Keratinocyte (primary cell): ENCODE measurements at places on chromosomes 2 and 18. TPM values are rescaled to one million over a fixed set of nuclear protein-coding genes. Genes with fewer than 3 reads are reported as not detected.
A peak's percentile ranks its signal among the peaks of the same experiment; 100 is the strongest.

The RALBP1 gene
- 47.6 to 49.8 TPM (median 48.1 TPM) in 3 replicates for polyA plus RNA-seq

GRCh38 chr18:70246061-70246466, 40.6 kb upstream of the RTTN start:
- no peak overlapping the region for H3K4me3 ChIP-seq
- no peak overlapping the region for H3K27ac ChIP-seq
- no peaks in the 10 kb centered on the region for H3K27me3 ChIP-seq
- no peak for DNase-seq
- no peaks in the 10 kb centered on the region for H3K4me1 ChIP-seq
- no peaks in the 10 kb centered on the region for H3K36me3 ChIP-seq

DNA sequence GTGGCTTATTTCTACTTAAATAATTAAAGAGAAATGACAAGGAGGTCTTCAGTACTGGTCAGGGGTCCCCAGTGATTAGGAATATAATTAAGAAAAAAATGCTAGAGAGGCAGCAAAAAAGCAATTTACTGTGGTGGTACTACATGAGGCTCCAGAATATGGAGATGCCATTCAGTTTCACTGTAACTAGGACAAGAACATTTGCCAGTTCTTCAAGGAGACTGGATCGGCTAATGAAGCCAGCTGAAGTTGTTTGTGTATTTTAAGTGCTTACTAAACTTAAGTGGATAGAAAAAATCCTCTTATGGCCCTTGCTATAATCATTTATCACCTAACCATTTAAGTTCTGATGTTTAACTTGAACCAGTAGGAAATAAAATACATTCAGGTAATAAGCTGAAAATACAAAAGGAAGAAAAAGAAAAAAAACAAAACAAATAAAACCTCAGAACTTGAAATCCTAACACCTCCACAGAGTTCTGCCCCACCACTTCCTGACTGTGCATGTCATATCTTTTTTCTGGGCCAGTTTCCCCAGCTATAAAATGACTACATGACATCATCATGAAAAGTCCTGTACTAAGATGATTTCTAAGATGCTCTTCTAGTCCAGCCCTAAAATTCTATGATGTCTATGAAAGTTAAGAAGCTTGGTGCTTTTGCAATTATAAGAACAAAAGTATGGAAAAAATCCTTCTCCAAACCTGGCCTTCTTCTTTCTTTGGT, 98.0 kb downstream of the TRABD2A start:
- no peaks in the 10 kb centered on the region for H3K27me3 ChIP-seq
- DNase-seq: no peak
- H3K4me1 ChIP-seq: peaks cover 10% of the 10 kb centered on the region
- H3K4me3 ChIP-seq: no peak overlapping the region
- H3K27ac ChIP-seq: no peak overlapping the region

GRCh38 chr2:235876099-235876679, 292.0 kb downstream of the GBX2 start:
- H3K4me3 ChIP-seq: no peak overlapping the region
- no peak for DNase-seq
- H3K27me3 ChIP-seq: no peaks in the 10 kb centered on the region
- H3K27ac ChIP-seq: no peak overlapping the region

DNA sequence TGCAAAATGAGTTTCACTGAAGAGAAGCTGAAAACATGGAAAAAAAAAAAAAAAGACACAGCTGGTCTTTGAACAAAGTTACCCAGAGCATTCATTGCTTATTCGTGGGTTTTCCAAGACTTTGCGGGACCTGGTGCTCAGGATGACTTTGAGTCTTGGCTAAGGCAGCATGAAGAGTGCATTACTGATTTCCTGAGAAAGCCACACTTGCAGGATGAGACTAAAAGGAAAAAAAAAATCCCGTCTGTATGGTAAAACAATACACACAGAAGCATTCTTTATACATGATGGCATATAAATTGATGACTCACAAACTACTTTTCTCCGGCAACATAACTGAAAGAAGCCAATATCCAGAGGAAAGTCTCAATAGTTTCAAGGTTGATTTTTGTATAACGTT, 195.4 kb downstream of the SPP2 start:
- no peaks in the 10 kb centered on the region for H3K27me3 ChIP-seq
- no peaks in the 10 kb centered on the region for H3K36me3 ChIP-seq
- H3K4me1 ChIP-seq: peaks cover 83% of the 10 kb centered on the region
- peak; percentile 64 for DNase-seq
- peak overlapping the region; percentile 97 for H3K27ac ChIP-seq
- H3K4me3 ChIP-seq: no peak overlapping the region
